Tongue (tissue), 3 donors: ENCODE measurements at places on chromosomes 11 and 22.

- DNase-seq, result no peak
These were observed 18.6 kb downstream of the PHLDB1 start for GRCh38 chr11:118625976-118626375.

DNA sequence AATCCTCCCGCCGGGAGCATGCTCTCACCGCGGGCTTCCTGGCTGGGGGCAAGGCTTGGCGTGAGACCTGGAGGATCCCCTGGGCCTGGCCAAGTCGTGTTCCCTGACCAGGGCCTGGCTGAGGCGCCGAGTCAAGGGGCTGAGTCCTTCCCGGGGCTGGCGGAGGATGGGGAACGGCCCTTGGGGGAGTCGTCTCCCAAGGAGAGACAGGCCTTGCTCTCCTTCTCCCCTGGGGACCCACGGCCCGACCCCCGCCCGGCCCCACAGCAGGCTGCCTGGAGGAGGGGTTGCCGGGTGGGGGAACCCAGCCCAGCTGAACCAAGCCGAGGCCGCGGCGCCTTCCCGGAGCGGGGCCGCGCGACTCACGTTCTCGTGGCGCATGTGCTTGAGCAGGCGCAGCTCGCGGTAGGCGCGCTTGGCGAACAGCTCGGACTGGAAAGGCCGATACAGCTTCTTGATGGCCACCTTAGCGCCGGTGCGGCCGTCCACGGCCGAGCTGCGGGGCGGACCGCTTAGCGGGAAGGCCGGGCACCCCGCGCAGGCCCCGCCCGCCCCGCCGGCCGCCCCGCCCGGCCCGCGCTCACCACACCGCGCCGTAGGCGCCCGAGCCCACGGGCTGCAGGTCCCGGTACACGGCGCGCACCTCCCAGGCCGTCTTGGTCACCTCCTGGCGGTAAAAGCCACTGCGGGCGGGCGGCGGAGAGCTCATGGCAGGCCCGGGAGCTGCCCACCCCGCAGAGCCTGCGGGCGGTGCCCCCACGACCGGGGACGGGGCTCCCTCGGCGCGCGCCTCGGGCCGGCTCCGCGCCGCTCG is 475 bp downstream of the MAPK12 start:
- DNase-seq, result peak; percentile 58

- DNase-seq, result no peak
These were observed 31.5 kb downstream of the SDHD start for GRCh38 chr11:112118176-112118575.

GRCh38 chr11:47571895-47572294 is 6.5 kb downstream of the PTPMT1 start:
- DNase-seq, result no peak

DNA sequence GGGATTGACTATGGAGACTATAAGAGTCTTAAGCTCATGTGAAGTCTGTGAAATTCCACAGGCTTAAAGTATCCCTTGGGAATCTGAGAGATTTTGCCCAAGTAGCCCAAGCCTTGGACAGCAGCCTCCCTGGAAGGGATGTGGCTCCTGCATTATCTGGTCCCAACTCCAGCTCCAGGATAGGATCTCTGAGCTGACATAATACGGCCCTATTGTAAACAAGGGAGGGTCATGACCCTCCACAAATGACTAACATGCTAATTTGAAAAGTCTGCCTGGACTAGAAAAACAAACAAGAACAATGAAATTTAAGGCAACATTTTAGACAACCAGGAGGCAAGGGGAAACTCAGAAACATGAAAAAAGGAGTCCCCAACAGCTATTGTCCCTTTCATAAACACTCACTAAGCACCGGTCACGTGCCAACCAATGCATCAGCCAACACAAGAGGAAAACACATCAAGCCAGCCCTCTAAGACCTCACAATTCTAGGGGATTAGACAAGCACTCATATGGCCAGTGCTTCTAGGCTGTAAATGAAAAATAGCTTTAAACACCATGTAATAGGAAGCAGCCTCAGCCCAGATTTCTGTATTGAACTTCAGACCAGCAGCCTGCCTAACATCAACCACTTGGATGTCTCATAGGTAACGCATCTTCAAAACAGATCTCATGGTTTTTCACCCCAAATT is 101.2 kb upstream of the TIMP3 start:
- peak; percentile 68 for DNase-seq

DNA sequence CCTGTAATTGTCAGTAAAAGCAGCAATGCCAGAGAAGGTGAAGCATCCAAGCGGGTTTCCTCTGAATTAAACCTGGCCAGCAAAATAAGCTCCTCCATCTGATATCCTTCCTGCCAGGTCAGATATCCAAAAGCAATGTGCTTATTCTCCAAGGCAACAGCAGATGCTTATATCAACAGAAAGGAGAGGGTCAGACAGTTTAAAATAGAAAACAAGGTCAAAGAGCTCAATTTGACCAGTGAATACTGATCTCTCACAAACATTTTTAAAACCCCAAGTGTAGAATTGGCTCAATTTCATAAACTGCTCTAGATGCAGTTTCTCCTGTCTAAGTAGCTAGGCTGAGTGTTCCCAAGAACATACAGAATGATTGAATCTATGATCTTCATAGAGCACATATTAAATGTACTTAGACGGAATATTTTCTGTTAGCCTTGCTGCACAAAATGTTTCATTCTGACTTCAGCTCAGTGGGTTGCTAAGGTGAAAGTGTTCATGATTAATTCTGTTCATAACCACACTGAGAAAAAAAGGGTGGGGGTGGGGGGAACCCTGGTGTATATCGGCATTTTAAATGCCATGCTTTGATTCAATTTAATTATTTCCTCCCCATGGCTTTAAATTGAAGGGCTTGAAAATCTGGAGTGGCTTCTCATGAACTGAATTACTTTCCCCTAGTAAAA is 174.2 kb upstream of the ARHGAP20 start:
- peak; percentile 49 for DNase-seq

GRCh38 chr11:55172734-55173415 is 89.1 kb upstream of the TRIM48 start:
- DNase-seq, result no peak

DNA sequence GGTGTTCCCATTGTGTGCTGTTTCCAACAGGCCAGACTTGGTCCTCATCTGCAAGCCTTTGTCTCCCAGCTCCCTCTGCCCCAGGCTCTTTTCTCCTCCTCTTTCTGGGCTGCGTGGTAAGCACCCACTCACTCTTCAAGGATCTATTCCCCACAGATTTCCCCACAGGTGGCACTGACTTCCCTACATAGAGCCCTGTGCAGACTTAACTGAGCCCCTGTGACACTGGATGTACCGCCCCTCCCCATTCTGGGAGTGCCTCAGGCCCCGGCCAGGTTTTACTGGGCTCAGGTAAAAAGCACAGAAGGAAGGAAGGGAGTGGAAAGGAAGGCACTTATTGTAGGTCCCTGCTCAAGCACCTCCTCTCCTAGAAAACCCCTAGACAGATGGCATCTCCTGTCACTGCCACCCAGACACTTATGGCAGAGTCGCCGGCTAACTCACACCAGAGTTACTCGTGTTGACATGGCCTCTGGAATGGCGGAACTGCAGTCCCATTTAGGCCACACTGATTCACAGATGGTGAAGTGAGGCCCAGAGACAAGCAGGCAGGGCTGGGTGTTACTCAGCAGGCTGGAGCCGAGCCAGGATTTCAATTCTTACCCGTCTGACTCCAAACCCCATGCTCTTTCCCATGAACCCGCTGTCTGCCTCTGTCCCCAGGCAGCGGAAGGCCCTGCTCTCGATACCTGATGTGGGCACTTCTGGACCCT is 47.2 kb downstream of the LRRC32 start:
- DNase-seq, result no peak

DNA sequence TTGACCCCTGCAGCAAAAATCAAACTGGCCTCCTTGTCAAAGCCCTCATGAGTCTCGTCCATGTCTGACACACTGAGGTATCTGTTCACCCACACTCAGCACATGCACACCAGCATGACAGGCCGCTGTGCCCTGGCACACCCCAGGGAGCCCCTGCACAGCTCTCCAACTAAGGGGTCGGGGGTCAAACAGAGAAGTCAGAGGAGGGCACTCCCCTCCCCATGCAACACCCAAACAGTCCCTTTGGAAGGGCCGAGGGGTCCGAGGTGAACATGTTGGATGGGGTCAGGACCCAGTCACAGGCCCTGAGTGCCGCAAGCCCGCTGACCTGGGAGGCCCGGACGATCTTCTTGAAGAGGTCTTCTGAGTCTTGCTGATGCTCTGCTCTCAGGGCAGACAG is 14.6 kb downstream of the SUN2 start:
- DNase-seq, result no peak

DNA sequence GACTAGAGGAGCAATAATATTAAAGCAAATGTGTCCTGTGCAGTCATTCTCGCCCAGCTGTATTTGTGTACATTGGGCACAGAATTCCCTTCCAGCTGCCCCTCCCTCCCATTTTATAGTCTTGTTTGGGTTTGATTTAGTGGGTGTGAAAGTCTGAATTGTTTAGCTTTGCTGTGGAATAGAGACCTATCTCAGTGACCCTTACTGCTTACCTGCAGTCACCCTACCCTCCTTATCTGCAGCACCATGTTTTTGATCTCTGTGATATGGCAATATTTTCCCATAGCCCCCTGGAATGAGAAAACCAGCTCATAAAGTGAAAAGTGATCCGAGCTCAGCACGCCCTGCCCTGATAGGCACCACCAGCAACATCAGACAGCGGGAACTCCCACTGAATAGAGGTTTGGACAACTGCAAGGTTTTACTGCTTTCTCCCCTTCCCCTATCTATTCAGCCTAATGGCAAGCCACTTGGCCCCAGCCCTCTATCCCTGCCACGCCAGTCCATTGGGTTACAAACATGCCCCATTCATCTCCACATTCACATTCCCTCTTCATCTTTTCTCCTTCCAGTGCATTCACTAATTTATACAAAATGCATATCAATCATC is 199.0 kb downstream of the ETS1 start:
- no peak for DNase-seq

DNA sequence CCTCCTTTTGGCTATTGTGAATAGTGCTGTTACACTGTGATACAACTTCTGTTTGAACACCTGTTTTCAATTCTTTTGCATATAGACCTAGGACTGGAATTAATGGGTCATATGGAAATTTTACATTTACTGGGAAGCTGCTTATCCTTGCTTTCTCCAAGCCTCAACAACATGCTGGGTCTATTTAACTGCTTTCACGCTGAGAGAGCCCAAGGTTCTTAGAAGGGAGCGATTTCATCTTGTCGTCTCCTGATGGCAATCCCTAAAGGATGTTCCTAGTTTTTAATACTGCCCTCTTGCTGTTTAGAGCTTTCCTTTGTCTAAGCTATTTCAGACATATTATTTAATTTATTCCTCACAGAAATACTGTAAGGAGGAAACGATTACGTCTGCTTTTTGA is 15.5 kb downstream of the IRAG1 start:
- DNase-seq, result no peak

GRCh38 chr11:73192272-73192671 is 25.8 kb upstream of the P2RY2 start:
- DNase-seq, result no peak

- no peak for DNase-seq
These were observed 1144.5 kb upstream of the CCDC90B start for GRCh38 chr11:84430661-84431060.

GRCh38 chr11:112050721-112051120 is 23.1 kb downstream of the PIH1D2 start:
- DNase-seq, result no peak

- DNase-seq, result peak; percentile 59
These were observed 24.5 kb upstream of the RAG2 start for GRCh38 chr11:36622431-36623136.

GRCh38 chr11:72363112-72363511 is 71.2 kb downstream of the CLPB start:
- no peak for DNase-seq

DNA sequence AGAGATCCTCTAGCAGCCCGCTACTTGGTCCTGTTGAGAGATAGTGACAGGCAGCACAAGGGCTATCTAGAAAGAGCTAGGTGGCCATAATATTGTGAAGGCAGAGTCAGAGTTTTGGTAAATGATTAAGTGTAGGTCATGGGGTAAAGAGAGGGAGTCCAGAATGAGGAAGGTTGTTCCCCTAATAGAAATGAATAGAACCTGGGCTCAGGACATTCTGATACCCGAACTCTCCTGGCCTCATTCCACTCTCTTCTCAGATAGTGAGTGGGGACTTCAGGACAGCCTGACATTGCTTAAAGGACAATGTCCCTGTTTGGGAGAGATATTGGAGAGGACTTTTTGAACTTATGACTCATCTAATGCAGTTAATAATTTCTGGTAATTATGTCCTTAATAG is 20.6 kb downstream of the SLC5A1 start:
- DNase-seq, result no peak

- no peak for DNase-seq
These were observed 43.2 kb downstream of the OR4C45 start for GRCh38 chr11:50075856-50076255.

GRCh38 chr11:99708928-99709672 is 688.4 kb downstream of the CNTN5 start:
- no peak for DNase-seq

- DNase-seq, result no peak
These were observed 1067.4 kb downstream of the OPCML start for GRCh38 chr11:132464939-132465338.

GRCh38 chr22:37213218-37213855 is 1.1 kb upstream of the SSTR3 start:
- no peak for DNase-seq

DNA sequence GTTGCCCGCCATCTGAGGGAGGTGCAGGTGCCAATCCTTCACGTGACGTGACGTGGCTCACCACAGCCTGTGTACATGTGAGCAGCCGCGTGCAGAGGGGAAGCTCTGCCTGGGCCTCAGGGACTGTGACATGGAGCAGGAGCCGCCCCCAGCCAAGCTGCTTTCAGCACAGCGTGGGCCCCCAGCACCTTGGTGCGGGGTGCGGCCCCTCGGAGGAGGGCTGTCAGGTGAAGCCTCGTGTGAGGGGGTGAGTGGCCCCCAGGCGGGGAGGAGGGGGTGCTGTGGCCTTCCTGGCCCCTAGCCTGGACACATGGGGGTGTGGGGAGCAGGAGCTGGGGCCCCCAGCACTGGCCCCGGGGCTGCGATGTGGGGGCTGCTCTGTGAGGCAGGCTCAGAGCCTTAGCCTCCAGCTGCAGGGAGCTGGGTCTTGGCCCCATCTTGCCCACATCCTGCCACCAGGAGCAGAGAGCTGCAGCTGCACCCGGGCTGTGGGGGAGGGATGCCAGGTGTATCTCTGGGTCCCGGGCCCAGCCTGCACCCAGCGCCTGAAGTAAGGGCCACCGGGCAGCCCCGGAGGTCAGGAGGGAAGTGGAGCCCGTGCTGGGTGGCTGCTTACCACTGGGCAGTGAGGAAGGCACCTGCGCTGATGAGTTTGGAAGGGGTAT is at the start of gene ADORA2A:
ADORA2A (plus strand) TSS at position 100 of the 665 bp plus-strand sequence. CDS start 5,806 bp downstream, outside the sequence.
- no peak for DNase-seq

- no peak for DNase-seq
These were observed 61.3 kb upstream of the CLNS1A start for GRCh38 chr11:77698896-77699295.

GRCh38 chr11:27216270-27217149 is 146.5 kb downstream of the CCDC34 start:
- peak; percentile 98 for DNase-seq

GRCh38 chr11:15141381-15141780 is 26.7 kb downstream of the INSC start:
- no peak for DNase-seq
